Ureter (tissue), 1 donor: ENCODE measurements at places on chromosomes 7 and 10. TPM values are rescaled to one million over a fixed set of nuclear protein-coding genes. Genes with fewer than 3 reads are reported as not detected.

Gene PBLD
- total RNA-seq: 13.9 TPM

Gene ATG9B
- total RNA-seq: 0.55 TPM

- peak; percentile 80 for DNase-seq
Observed at GRCh38 chr10:24415455-24416125, 206.7 kb downstream of the KIAA1217 start.

GRCh38 chr10:128675405-128675804 is 549.2 kb upstream of the MKI67 start:
- DNase-seq: no peak

Gene HHEX
- total RNA-seq: 6.3 TPM

Gene COL1A2
- 231 TPM for total RNA-seq

- no peak for DNase-seq
Observed at GRCh38 chr7:154973381-154973780, 29.5 kb downstream of the PAXIP1 start.

GRCh38 chr7:47225387-47226131 is 356.4 kb downstream of the TNS3 start:
- DNase-seq: no peak

- DNase-seq: no peak
Observed at GRCh38 chr10:122381680-122382079, 7.2 kb downstream of the PLEKHA1 start.

GRCh38 chr10:68600041-68600778 is 40.1 kb downstream of the TET1 start:
- peak; percentile 64 for DNase-seq

DNA sequence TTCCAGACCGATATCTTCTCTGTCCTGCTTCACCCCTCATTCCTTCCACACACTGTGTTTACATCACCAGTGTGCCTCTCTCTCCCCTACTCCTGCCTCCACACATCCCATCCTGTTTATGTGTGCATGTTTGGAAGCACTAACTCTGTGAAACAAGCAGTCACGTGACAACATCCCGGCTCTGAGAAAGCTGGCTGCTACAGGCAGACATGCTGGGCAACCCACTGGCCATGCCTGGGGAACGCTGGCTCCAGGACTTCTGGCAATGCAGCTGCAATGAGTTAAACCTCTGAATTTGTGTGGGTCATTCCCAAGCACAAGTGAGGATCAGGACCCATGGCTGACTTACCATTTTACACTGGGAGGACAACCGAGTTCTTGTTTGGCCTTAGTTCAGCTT is 74.0 kb downstream of the WNT2 start:
- DNase-seq: no peak

DNA sequence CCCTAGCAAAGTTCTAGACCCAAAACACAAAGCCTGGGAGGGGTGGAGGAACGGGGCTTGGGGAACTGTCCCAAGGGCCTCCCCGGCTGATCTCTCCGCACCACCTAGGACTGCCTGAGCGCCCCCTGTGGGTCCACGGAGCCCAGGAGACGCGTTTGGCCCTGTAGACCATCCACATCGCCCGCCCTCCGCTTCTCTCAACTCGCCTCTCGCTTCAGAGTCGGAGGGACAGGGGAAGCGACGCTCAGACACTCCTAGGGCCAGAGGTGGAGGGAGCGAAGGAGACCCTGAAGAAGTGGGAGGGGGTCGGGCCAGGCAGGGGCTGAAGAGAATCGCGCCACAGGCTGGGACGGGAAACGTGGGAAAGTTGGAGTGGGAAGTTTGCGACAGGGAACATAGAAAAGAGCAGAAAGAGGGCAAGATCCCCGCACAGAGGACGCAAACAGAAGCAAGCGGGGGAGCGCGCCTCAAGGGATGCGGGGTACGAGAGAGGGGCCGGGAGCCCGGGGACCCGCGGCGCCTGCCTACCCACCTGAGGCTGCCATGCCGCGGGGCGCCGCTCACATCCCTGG is 378 bp downstream of the PIK3AP1 start:
- peak; percentile 49 for DNase-seq

DNA sequence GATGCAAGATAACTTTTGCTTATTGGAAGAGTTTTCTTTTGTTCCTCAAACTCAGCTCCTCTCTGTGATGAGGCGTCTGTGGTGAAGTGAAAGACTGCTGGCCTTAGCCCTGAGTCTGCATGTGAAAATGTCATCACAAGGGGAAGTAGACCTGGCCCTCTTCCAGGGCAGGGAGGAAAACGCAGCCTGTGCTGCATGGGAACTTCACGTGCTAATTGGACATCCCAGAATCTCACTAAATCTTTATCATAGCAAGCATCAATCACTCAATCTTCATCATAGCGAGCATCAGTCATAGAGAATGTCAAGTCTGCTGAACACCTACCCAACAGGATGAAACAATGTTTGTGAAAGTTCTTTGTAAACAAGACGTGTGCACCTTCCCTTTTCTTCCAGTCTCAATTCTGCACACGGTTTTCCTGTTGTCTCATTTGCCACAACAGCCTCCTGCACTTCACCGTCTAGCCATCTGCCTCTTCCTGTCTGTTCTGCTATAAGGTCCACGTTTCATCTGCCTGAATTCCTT is 314.6 kb downstream of the FRMD4A start:
- no peak for DNase-seq

Gene DENND2A
- total RNA-seq: 14.9 TPM

GRCh38 chr7:86932038-86932512 is 127.4 kb downstream of the ELAPOR2 start:
- DNase-seq: no peak

- DNase-seq: no peak
Observed at GRCh38 chr7:42720012-42720411, 191.9 kb downstream of the C7orf25 start.

Gene FGFBP3
- 2.9 TPM for total RNA-seq

Gene MYO1G
- 6.0 TPM for total RNA-seq
